ENCODE measurements at places on chromosomes 6 and 20. TPM values are rescaled to one million over a fixed set of nuclear protein-coding genes. Genes with fewer than 3 reads are reported as not detected.

HCRTR2 gene
- polyA plus RNA-seq = not detected

CDH4 gene
- 1.0 TPM for polyA plus RNA-seq

GRCh38 chr6:89255417-89255816, 38.3 kb upstream of the GABRR1 start:
- DNase-seq = no peak

DNA sequence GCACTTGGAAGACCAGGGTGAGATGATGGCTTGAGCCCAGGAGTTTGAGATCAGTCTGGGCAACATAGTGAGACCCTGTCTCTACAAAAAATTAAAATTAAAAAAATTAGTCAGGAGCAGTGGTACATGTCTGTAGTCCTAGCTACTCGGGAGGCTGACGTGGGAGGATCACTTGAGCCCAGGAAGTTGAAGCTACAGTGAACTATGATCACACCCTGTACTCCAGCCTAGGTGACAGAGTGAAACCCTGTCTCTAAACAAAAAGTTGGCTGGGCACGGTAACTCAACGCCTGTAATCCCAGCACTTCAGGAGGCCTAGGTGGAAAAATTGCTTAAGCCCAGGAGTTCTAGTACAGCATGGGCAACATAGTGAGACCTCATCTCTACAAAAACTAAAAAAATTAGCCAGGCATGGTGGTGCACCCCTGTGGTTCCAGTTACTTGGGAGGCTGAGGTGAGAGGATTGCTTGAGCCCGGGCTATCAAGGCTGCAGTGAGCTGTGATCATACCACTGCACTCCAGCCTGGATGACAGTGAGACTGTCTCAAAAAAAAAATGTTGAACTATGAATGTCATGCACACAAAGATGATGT, 60.8 kb upstream of the MYL9 start:
- no peak for DNase-seq

- no peak for DNase-seq
Observed at GRCh38 chr6:167422934-167423333, 98.0 kb downstream of the TTLL2 start.

GRCh38 chr6:1244941-1245340, 67.0 kb upstream of the FOXQ1 start:
- no peak for DNase-seq

DNA sequence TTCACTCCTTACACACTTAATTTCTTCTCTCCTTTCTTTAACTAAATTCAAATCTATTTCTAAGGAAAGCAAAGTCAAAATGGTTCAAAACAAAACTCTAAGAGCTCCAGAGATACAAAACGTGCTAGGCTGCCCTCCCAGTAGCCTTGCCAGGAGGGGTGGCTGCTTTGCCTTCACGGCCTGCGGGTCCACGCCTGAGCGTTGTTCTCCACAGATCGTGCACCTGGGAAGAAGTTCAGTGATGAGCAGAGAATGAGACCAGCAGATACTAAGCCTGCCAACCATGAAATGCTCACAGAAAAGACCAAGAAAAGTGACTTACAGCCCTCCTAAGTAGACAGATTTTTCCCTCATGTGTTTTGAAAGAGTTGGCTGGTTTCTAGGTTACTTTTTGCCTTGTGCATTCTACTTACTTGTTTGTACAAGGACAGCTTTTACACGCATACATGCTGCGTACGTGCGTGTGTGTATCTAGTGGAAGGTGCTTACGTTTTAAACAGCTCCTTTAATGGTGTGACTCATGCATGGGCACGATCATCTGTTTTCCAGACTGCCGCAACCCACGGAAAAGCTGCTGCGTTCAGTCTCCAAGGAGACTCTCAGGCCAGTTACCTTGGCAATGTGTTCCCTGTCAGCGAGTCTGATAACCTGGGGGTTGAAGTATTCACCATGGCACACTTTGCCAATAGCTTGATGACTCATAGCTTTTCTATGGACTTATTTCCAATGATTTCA, 32.4 kb upstream of the PBOV1 start:
- peak; percentile 45 for DNase-seq

CALHM6 gene
- polyA plus RNA-seq = 3.8 TPM

GRCh38 chr6:46961232-46961631, 39.5 kb upstream of the ADGRF5 start:
- DNase-seq = no peak

MACROD2 gene
- 3.9 TPM for polyA plus RNA-seq

DNA sequence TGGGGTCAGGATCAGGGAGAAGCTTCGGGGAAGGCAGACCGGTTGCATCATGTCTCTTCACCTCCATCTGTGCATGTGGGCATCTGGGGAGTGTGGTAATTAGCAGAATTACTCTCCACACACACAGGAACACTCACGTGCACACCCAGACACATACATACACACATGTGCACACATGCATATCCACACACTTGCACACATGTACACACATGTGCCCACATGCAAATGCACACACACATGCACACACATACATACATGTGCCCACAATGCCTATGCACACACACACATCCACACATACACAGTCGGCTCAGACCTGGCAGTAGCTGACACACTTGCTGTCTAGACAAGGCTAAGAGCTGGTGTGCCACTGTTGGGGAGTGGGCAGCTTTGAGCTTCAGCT, 212.3 kb upstream of the PMEPA1 start:
- DNase-seq = no peak

GRCh38 chr6:26029857-26030653, 57.2 kb upstream of the HFE start:
- DNase-seq = no peak

FABP7 gene
- polyA plus RNA-seq = 0.39 TPM

DNA sequence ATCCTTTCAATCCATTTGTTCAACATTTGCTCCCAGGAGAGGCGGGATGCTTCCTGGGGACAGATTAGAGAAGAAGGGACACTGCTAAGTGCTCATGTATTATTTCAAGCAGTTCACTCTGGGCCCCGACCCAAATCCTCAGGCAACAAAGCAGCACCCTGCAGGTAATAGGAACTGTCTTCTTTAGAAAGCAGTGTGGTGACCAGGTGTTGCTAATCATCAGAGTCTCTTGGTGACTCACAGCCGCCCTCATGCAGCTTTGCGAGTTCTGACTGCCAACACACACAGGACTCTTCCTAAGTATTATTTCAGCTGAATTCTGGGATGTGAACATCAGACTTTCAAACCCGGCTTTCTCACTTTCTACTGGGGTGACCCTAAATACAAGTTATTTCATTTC, 356.4 kb downstream of the PRKN start:
- no peak for DNase-seq

- DNase-seq = no peak
Observed at GRCh38 chr6:91486200-91486599, 899.3 kb upstream of the MAP3K7 start.

GRCh38 chr20:38723017-38723847, 1.1 kb upstream of the SLC32A1 start:
- DNase-seq = no peak

C20orf141 gene
- polyA plus RNA-seq = not detected

LRFN2 gene
- polyA plus RNA-seq = 0.08 TPM

HAO1 gene
- polyA plus RNA-seq = not detected

GRCh38 chr6:83868639-83869038, 9.2 kb downstream of the CYB5R4 start:
- DNase-seq = no peak

MMUT gene
- 20.2 TPM for polyA plus RNA-seq

DNA sequence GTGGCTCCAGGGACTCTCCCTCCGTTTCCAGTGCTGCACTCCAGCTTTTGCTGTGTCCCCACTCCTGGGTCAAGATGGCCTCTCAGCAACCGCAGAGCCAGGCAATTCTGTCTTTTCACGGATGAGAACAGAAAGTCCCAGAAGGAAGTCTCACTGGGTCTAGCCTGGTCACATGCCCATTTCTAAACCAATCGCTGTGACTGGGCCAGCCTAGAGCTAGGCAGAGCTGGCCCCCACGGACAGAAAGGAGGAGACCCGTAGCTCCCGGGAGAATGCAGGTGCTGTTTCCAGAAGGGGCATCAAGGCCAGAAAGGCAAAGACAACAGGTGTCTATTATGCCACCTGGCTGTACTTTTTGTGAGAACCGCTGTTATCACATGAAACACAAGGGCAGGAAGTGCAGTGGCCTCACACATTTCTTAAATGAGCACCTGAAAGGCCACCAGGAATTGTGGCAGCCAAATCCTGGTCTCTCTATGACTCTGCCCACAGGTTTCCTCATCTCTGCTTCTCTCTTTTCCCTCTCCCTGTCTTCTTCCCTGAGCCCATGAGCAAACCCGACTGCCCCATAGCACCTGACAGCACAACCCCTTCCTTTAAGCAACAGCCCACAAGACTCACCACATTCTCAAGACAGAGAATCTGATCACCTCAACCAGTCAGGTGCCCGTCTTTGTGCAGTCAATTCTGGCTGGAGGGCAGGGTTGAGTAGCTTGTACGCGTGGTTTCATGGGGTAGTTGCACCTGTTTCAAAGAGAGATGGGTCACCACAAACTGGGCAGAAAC, 37.1 kb upstream of the B4GALT5 start:
- DNase-seq = no peak

DNA sequence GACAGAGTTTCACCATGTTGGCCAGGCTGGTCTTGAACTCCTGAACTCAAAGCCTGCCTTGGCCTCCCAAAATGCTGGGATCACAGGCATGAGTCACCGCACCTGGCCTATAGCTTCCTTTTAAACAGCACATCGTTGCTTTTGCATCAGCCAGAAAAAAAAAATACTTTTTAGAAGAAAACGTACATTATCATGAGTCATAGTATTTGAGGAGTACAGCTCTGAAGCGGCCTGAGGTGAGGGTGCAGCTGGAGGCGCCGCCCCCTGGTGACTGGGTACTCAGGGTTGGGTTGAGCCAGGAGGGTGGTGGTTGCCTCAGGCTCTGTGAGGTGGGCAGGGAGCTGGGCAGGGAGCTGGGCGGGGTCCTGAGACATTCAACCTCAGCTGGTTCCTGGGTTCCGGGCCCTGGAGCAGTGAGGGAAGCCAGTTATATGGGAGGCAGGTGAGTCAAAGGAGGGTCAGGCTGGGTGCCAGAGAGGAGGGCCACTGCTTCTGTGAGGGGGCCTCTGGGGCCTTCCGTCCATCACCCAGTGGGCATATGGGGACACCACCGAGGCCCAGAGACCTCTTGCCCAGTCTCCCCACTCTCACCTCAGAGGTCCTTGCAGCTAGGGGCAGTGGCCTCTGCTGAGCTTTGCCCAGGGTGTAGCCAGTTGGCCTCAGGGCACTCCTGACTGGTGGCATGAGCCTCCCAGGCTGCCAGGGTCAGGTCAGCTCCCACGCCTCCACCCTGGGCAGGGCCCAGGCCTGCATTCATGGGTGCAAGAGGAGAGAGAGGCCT, 11.7 kb upstream of the ID1 start:
- DNase-seq = no peak

AGPAT1 gene
- 66.1 TPM for polyA plus RNA-seq

- DNase-seq = no peak
Observed at GRCh38 chr6:106561686-106562405, 67.5 kb downstream of the RTN4IP1 start.

DNA sequence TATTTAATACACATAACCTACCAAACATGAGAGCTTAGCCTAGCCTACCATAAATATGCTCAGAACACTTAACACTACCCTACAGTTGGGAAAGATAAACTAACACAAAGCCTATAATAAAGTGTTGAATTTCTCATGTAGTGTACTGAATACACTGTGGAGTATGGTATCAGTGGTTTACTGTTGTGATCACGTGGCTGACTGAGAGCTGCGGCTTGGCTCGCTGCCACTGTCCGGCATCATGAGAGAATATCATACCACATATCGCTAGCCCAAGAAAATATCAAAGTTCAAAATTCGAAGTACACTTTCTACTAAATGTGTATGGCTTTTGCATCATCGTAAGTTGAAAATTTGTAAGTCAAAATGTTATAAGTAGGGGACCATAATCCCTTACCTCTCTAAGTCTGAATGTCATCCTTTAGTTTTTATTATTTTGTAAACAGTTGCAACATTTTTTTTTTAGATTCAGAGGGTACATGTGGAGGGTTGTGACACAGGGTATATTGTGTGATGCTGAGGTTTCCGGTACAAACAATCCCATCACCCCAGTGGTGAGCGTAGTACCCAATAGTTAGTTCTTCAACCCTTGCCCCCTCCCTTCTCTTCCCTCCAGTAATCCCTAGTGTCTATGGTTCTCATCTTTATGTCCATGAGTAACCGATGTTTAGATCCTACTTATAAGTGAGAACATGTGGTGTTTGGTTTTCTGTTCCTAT, 14.6 kb upstream of the TAAR1 start:
- DNase-seq = no peak

- no peak for DNase-seq
Observed at GRCh38 chr6:158037771-158038170, 56.1 kb downstream of the SYNJ2 start.

DNA sequence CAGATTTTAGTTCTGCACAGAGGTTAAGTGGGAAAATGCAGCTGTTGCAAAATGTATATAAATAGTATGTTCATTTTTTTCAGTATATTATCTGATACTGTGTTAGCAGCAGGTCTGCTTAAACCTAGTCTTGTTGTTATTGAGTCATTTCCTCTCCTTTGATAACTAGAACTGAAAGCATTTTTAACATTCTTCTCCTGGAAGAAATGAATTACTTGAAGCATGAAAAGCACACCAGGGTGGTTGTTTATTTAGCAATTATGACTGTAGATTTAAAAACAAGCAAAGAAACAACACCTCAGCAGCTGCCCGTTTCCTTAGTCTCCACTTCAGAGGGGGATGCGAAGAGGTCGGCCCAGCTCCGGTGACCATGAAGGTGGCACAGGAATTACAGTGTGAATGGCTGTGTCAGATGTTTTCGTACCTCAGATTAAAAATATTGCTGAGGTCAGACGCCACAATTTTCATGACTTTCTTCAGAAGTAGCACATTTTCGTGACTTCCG, 53.5 kb downstream of the GOPC start:
- DNase-seq = no peak

ZC3H12D gene
- polyA plus RNA-seq = 0.46 TPM

- no peak for DNase-seq
Observed at GRCh38 chr6:112130878-112131277, 43.5 kb downstream of the FAM229B start.

- no peak for DNase-seq
Observed at GRCh38 chr6:156873654-156874380, 96.6 kb downstream of the ARID1B start.

DNA sequence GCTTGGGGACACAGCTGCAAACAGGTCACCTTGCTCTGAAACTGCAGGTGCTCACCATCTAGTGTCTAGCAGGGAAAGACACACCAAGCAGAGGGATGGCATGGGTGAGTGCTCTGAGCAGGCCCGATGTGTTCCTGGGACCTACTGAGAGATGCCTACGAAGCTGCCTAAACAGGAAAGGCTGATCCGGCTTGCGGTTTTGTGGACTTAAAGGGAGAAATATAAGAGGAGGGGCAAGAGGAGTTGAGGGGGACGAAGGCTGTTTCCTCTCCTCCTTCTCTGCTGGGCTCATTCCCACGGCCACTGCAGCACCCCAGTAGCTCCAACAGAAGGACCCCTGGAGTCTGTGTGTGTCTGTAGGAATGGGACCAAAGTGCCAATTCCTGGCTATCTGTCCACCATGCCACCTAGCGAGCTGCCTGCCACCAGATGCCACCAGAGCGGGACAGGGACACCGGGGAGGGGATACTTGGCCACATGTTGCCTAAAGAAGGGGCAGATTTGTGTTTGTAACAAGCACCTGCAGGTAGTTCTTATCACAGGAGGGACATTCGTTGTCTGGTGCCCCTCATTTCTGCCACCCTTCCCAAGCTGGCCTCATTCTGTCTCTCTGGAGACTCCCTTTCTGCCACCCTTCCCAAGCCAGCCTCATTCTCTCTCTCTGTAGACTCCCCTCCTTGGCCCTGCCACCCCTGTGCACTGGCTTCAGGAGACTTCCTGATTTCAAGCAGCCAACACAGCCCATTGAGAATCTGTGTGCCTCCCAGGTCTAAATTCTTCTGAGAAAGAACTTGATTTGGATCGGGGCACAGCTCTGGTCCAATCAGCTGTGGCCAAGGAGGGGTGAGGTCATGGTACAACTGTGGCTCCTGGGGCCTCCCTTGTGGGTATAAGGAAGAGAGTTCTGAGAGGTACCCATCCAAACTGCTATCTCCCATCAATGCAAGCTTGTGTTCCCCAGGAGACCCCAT, 221.8 kb downstream of the ANKRD60 start:
- DNase-seq = no peak

All from hindlimb muscle (tissue), 1 donor.